ENCODE measurements at places on chromosomes 7 and 10.

DNA sequence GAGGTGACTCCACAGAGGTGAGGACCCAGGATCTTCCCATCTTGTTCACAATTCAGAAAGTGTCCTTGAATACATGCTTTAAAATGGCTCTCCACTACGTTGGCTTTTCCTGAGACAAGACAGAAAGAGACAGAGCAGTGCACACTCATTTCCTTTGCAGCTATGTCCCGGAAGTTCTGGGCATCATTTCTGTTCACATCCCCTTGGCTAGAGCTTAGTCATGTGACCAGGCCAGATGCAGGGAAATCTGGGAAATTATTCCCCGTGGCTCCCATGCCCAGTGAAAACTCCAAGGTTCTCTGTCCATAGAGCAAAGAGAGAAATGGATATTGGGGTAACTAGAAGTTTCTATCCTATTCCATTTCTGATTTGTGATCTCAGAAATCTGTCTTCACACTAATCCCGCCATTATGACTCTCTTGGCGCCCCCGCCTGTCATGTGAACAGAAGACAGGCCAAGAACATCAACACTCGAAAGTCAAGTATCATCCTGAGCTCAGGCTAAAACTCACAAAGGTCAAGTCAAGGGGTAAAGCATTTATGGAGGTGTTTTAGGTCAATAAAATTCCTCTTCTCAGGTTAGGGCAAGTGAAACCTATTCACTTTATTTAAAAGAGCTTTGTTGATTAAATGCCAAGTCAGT is 251.4 kb upstream of the HABP2 start:
- no peak for DNase-seq

DNA sequence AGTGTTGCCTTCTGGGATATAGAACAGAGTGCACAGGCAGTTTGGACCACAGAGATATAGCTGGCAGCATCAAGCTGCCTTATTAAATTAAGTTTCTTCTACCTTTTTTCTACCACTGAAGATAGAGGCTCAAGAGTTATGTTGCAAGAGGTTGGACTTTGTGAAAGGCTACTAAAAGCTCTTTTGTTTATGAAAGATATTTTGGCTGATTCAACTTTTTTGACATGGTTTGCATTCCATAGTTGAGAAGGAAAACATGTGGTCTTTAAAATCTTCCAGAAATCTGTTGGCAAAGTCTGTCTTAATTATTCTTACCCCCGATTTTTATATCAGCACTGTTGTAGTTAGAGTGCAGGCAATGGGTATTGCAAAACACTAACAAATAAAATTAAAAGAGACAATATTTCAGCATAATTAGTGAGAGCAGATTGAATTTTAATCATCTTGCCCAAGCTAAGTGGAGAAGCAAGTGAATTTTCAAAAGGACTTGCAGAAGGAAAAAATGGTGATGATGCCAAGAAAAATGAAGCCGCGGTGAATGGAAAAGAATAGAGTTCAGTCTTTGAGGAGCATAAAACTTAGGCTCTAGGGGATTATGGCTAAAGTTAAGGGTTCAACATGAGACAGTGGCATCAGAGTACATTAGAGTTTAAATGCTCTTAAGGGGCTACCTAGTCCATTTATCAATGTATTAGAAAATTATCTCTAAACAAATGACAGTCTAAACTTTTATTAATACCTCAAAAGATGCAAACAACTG is 450.9 kb upstream of the CNTNAP2 start:
- DNase-seq: no peak

GRCh38 chr10:23686722-23687121 is 247.8 kb downstream of the OTUD1 start:
- no peak for DNase-seq

- DNase-seq: no peak
Observed at GRCh38 chr10:103716206-103717160, 138.9 kb downstream of the SH3PXD2A start.

DNA sequence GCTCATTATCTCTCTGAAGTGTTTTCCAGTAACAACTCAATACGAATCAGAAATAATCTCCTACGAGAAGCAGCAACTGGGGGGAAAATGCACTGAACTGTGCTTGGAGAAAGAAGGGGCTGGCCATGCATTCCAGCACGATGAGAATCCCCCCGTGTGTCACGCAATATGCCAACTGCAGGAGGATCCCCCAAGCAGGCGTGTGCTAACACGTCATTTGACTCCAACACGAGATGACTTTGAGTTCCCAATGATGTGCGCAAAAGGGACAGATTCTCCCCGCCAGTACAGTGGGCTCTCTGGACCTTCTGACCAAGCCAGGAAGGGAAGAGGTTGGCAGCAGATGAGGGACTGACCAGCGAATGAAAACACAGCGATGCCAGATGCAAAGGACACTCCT is 105.5 kb downstream of the KCNMA1 start:
- DNase-seq: peak; percentile 30

DNA sequence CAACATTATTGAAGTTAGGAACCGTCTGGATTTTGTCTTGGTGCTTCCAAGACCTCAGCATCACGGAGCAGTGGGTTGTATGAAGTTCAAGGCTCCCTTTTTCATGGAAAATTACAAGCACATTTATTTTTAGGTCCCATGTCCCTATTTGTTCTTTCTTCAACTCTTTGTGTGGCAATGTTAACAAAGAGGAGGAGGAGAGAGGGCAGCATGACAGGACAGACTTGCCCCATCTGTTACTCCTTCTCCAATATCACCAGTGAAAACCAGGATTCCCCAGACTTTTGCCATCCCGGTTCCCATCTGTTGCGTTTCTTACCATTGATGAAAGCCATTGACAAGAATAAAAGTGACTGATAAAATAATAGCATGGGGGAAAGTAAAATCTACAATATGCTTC is 28.6 kb downstream of the EEPD1 start:
- DNase-seq: no peak

DNA sequence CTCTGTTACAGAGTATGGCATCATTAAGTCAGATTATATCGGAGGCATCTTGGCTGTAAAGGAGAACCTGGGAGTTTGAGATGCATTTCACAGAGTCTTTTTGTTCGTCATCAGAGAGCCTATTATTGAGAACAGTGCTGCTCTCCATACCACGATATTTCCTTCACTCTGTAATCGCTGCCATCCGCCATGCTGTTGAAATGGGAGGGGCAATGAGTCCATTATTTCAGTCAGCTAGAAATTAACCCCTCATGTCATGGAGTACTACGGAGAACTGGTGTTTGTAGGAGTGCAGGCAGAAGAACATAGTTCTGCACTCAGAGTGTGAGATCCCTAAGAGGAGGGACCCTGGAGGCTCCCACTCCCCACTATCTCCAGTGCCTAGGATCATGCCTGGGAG is 59.2 kb downstream of the SLC16A12 start:
- DNase-seq: no peak

DNA sequence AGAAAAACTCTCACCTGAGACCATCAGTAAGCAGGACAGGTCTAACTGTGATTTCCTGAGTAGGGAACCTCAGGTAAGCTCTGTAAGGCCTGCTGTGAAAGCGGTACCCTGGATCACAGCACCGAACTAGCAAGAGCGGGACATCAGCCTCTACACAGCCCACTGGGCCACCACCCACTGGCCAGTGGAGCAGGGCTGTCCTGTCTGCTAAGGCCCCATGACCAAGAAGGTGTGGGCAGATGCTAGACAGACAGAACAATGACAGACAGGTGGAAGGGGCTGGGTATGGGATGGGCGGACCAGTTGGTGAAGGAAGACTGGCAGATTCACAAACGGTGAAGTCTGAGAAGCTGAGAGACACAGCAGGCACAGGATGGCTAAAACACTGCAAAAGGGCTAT is 79.4 kb upstream of the DDC start:
- no peak for DNase-seq

- no peak for DNase-seq
Observed at GRCh38 chr10:69232736-69233480, 12.8 kb downstream of the HKDC1 start.

DNA sequence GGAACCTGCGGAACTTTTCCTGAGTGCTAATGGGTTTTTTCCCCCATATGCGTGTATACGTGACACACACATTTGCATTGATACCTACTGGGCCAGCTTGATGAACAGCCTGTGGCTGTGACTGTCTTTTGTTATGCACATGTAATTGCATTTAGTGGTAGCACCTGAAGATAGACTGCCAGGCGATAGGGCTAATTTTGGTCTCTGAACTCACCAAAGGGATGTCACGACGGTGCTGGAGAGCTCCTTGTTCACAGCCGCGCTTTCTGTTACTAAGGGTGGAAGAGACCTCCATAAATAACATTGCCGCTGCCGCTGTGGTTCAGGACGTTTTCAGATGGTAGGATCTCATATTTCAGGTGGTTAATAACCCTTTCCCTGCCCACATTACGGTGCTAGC is 133.2 kb downstream of the CAMK1D start:
- no peak for DNase-seq

- DNase-seq: no peak
Observed at GRCh38 chr10:49273626-49274025, 25.3 kb upstream of the C10orf71 start.
